ENCODE measurements at places on chromosomes 2 and 18.

- DNase-seq: no peak
Measured at GRCh38 chr2:232900811-232901735, 31.0 kb downstream of the SNORC start.

GRCh38 chr18:63405986-63406385 lies 16.3 kb downstream of the VPS4B start:
- DNase-seq: no peak

- no peak for DNase-seq
Measured at GRCh38 chr2:56713978-56714377, 530.2 kb downstream of the CCDC85A start.

DNA sequence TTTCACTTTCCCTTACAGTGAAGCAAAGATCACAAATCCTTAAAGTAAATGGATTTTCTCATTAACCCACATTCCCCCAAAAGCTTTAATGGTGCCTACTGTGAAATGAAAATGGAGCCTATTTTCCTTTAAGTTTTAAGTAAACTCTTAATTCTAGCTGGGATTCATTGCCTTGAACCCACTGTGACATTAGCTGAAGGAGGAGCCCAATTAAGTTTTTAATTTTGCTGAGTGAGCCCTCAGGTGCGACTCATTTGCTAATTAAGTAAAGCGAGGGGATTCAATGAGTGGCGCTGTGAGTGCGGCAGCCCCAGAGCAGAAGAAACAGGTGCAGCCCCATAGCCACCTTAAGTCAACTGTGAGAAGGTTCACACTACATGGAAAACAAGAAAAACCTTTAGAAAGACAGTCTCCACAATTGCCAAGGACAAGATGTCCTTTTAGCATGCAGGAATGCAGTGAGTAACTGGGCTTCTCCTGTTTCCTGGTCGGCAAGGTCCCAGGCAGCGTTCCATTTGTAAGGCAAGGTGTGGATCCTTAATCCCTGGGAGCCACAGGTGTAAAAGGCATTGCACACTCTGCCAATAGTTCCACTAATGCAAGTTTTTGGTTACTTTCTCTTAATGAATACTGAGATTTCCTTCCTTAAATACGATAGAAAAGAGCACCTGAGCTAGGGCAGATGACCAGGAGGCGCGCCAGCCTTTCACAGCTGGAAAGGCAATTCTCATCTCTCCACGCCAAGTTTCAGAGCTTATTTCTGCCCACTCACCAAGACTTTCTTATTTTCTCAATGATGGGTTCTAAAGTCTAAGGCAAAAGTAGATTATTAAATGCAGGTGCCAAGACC lies 87.7 kb downstream of the TMEM18 start:
- DNase-seq: no peak

GRCh38 chr2:230134496-230135129 lies 65.9 kb upstream of the SLC16A14 start:
- DNase-seq: no peak

All from left renal pelvis (tissue), 4 donors.